Activated effector memory CD4-positive, alpha-beta T cell treated with anti-CD3 and anti-CD28 coated beads, Interleukin-2, amount 50 U/mL, for 16 hours (primary cell): ENCODE measurements at places on chromosomes 2 and 18.

DNA sequence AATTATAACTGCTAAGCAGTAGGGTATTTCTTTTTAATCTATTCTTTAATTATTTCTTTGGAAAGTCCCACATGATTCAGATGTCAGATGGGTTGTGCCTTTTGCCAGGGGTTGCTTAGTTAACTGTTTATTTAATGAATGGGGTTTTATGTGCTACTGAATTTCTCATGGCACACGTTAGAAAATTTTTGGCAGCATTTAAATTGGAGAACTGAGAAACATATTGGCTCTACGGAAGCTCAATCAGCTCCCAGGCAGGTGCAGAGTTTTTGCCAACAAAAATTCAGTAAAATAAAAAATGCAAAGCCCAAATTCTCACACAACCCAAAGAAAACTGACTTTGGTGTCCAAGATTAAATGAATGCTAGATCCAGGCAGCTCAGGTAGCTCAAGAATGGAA is 467.2 kb downstream of the NRXN1 start:
- no peak for DNase-seq

GRCh38 chr2:67997528-67997900 is 65.3 kb downstream of the C1D start:
- DNase-seq = no peak

- DNase-seq = no peak
Measured at GRCh38 chr18:79682894-79683625, 3.5 kb downstream of the CTDP1 start.

DNA sequence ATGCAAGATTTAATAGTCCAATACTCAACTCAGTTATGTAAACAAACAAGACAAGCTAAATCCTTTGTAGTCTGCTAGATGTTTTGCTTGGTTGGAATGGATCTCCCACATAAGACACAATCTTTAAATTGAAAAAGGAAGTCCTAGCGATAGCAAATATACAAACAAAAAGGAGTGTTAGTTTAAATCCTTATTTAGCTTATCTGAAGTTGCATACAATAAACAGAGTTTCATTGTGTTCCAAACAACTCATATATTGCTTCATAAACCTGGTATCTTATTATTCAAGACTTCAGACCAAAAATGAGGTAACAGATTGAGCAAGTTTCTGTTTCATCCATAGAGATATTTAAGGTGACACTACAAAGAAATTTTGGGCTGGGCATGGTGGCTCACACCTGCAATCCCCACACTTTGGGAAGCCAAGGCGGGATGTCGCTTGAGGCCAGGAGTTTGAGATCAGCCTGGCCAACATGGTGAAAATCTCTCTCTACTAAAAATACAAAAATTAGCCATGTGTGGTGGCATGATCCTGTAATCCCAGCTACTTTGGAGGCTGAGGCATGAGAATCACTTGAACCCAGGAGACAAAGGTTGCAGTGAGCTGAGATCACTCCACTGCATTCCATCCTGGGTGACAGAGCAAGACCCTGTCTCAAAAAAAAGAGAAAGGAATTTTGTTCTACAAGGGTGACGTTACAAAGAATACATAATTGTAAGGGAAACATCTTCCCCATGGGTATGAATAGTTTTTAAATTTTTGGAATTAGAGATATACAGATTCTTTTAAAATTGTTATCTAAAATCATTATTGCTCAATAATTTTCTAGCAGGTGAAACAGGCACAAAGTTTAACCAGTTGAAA is 150.5 kb upstream of the L3MBTL4 start:
- DNase-seq = no peak

DNA sequence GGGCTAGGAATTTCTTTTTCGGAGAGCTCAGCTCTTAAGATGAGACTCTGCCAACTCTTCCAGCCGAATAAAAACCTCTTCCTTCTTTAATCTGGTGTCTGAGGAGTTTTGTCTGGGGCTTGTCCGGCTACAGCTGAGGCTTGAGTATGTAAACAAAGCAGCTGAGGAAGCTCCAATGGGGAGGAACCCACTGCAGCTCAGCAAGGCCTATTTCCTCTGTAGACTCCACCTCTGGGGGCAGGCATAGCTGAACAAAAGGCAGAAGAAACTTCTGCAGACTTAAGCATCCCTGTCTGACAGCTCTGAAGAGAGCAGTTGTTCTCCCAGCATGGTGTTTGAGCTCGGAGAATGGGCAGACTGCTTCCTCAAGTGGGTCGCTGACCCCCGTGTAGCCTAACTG is 838.7 kb downstream of the CCDC85A start:
- no peak for DNase-seq
